ENCODE measurements at places on chromosomes 2 and 18.

GRCh38 chr2:46887028-46887885 lies 28.3 kb downstream of the MCFD2 start:
- DNase-seq: no peak

GRCh38 chr2:78701546-78701945 lies 324.0 kb upstream of the REG3G start:
- DNase-seq: no peak

DNA sequence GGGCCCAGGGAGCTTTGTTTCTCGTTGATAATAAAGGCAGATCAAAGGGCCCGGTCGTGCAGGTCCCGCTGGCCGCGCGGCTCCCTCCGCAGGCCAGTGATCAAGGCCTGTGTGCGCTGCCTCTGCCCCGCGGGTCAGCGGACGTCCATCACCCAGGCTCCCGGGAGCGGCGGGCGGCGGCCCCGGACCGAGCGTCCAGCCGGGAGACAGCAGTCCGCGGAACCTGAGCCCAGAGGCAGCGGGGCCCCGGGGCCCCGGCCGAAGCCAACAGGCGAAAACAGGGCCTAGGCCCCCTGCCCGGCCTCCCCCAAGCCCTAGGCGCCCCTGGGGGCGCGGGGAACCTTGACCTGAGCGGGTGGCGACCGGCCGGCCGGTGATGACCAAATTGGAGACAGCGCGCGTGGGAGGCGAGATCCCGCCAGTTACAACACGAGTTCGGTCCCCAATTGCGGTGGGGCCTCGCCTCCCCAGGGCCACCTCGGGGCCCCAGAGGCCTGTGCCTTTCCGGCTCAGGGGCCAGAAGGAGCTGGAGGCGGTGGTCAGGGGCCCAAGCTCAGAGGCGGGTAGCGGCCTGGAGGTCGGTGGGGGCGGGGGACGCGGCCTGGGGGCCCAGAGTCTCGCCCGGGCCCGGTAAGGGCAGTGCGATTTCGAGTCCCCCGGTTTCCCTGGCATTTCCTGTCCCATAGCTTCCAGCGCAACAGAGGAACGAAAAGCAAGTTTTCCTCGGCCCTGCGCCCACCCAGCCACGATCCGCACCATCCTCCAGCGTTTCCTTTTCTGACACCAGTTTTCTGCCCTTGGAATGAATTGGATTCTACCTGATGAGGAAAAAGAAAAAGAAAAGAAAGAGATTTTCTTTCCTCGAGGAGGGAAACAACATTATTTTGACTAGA lies 5.9 kb downstream of the SP9 start:
- no peak for DNase-seq

- DNase-seq: no peak
Observed at GRCh38 chr2:10720306-10720705, 1.1 kb upstream of the ATP6V1C2 start.

DNA sequence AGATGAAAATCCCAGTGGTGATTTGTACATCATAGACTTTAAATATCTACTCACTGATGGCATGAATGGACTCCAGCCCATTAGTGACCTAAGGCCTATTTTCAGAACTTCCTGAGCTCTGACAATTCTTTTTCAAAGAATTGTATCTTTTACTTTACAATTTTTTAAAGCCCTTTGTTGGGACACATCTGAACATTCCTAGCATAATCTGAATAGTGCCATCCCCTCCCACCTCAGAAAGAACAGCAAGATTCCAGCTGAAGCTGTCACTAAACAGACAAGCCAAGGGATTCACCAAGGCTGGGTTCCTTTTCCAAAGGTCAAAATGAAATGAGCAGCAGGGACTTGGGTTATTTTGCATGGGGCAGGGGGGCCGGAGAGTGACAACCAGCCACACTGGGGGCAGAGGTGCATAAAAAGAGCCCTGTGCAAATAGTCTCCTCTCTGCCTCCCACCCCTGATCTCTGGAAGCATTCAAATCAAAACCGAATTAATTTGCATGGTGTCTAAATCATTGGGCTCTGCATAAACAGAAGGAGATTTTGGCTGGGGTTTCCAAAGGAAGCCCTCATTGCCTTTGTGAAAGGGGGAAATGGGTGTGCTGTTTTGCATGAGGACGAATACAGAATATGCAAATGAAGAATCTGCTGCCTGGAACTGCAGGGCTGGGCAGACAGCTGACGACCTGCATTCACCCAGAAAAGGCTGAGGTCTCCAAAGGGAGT lies 17.2 kb downstream of the EPHA4 start:
- no peak for DNase-seq

DNA sequence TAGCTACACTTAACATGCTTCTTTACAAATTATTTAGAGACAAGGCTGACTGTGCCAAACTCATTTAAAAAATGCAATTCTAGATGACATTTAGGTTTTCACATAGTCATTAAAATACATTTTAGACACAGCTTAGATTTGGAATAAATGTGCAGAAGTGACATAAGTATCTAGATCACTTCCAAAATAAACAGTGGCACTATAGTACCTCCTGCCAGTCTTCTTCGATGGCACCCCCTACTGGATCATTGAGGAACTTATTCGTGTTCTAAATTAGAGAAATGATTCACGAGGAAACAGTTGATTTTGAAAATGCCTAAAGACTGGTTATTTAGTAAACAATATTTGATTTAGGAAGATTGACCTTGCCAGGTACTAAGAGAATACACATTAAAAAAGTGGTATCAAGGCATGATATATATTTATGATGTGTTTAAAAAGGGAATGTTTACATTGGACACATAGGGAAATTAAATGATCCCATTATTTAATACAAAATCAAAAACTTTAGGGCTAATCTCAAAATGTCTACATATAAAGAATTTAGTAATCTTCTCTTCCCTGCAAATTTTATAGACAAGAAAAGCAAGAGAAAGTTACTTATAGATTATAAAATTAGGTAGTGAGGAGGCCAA lies 323.9 kb downstream of the XIRP2 start:
- DNase-seq: peak; percentile 31

DNA sequence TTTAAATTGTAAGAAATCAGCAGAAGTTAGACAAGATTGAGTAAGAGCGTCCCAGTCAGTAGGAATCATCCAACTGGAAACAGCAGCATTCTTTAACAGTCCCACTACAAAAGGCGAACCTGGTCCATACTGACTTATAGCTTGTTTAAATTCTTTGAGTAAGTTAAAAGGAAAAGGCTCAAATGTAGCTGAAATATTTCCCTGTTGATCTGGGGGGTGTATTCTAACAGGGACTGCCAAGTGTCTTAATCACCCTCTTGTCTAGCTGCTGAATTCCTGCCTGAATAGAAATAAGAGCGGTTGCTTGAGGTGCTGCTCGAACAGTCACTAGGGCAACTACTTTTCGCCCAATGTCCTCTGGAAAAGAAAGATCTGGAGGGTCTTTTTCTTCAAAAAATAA lies 56.4 kb upstream of the FMNL2 start:
- DNase-seq: no peak

- DNase-seq: no peak
Observed at GRCh38 chr2:29576231-29576630, 345.2 kb downstream of the ALK start.

DNA sequence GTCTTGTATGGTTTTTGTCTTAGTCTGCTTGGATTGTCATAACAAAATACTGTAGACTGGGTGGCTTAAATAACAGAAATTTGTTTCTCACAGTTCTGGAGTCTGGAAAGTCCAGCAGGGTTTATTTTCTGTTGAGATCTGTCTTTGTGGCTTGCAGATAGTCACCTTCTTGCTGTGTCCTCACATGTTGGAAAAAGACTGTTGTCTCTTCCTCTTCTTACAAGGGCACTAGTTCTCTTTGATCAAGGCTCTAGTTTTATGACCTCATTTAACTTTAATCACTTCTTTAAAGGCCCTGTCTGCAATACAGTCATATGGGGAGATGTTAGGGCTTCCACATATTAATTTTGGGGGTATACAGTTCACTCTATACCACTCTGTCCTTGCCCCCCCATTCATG lies 56.5 kb downstream of the NBEAL1 start:
- DNase-seq: no peak

GRCh38 chr2:95569170-95569569 lies 22.6 kb upstream of the TRIM43 start:
- no peak for DNase-seq

- DNase-seq: no peak
Observed at GRCh38 chr2:164934401-164935117, 20.8 kb downstream of the SLC38A11 start.

GRCh38 chr2:134225841-134226240 lies 28.0 kb upstream of the MGAT5 start:
- DNase-seq: no peak

DNA sequence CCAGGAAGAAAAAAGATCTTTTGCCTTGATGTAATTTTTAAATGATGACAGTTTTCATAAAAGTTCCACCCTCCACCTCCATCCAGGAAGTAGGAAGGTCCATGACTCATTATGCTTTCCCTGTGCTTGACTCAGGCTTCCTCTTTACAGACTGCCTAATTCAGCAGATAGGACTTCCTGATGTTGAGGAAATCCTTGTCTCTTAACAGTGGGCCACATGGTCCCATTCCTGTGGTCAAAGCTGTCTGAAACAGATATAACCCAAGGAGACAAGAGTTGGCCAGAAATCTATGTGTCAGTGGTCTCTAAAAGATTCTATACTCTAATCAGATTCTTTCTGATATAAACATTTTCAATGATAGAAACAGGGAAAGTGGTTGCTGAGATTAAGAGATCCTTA lies 119.1 kb downstream of the BAZ2B start:
- peak; percentile 58 for DNase-seq

GRCh38 chr2:120934574-120935338 lies 199.1 kb downstream of the GLI2 start:
- DNase-seq: peak; percentile 38

- DNase-seq: no peak
Observed at GRCh38 chr2:195572895-195573683, 83.9 kb upstream of the SLC39A10 start.

- DNase-seq: no peak
Observed at GRCh38 chr2:174977364-174977763, 27.8 kb downstream of the CHN1 start.

GRCh38 chr2:175950512-175950911 lies 51.6 kb downstream of the LNPK start:
- no peak for DNase-seq

- no peak for DNase-seq
Observed at GRCh38 chr2:177256026-177256425, 8.5 kb downstream of the NFE2L2 start.

DNA sequence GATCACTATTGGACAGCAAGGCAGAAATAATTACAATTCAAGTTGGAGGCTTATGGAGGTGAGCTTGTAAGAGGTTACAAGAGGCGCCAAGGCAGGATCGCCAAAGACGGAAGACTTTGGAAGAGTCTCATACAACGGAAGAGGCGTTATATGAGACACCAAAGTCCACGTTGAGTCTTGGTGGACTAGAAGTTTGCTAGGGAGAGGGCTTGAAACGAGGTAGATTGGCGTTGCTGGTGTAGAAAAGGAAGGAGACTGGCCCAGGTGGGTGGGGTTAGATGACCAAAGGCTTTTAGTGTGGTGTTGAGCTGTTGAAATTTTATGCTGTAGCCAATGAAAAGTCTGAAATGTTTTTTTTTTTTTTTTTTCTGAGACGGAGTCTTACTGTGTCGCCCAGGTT lies 1.4 kb downstream of the MSH2 start:
- no peak for DNase-seq

- no peak for DNase-seq
Observed at GRCh38 chr18:50090370-50091312, 104.3 kb downstream of the MYO5B start.

- DNase-seq: no peak
Observed at GRCh38 chr18:58822944-58823343, 41.7 kb upstream of the ZNF532 start.

DNA sequence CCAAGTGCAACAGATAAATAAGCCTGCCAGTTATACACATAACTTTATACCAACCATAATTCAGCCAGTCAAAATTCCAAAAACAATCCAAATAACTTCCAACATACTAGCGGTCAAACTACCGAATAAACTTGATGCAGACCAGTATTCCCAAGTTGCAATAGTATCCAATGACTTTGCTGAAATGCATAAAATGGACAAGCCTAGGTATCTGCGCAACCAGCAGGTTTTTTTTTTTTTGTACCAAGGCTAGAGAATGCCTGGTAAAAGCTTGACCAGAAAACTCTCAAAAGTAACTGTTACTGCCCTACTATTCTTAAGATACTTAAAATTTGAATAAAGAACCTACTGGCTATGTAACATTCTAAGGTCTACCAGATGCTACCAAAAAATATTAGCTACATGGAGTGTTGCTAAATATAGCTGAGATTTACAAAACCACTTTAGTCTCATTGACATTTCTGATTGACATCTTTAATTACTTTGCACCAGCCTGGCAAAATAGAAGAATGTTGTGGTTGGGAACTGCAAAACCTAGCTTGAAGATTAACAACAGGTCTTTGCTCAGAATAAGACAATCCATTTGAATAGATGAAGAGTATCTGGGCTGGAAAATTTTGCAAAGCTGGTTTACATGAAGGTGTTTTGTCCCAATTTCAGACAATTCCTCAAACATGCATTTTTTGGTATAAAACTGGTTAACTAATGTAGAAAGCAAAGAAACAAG lies 7.3 kb downstream of the SRSF7 start:
- DNase-seq: no peak

DNA sequence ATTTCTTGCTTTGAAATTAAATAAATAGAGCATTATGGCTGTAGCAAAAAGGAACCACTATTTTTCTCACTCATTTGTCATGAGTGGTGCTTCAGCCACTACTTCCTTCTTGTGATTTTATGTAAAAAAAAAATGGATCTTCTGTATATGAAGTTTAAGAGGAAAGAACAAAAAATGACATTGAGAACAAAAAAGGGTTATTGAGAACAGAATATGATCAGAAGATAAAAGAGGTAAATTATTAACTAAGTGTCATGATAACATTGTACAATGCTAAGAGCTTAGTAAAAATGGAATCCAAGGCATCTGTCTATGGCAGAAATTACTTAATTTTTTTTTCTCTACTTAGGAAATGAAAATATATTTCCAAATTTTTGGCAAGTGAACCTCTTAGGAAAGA lies 103.5 kb downstream of the PKP4 start:
- no peak for DNase-seq

DNA sequence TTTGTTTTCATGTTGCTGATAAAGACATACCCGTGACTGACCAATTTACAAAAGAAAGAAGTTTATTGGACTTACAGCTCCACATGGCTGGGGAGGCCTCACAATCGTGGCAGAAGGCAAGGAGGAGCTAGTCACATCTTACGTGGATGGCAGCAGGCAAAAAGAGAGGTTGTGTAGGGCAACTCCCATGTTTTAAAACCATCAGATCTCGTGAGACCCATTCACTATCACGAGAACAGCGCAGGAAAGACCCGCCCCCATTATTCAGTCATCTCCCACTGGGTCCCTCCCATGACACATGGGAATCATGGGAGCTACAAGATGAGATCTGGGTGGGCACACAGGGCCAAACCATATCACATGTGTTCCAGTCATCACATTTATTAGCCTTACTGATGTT lies 16.8 kb downstream of the AQP12A start:
- no peak for DNase-seq

DNA sequence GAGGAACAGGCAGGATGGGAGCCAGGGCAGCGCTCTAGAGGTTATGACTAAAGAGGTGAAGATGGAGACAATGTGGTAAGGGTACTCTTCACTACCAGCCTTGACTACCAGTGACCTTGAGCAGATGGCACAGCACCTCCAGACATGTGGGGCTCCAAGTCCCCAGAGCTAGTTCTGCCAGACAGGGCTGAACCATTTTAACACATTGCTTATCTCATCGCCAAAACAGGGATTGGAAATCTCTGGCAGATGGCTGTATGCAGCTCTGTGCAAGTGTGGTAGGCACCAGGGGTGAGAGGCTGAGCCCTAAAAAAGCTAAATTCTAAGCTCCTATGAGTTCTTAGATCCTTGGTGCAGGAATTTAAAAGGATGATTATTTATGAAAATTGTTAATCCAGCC lies 41.3 kb downstream of the FSHR start:
- DNase-seq: no peak

Measured in SJCRH30 (cell line).